Natural killer cell treated with Interleukin-12 subunit alpha and Interleukin-12 subunit beta and Interleukin-15 and Interleukin-18, amount 100 ng/mL, for 72 hours (primary cell): ENCODE measurements at places on chromosomes 16 and 17. TPM values are rescaled to one million over a fixed set of nuclear protein-coding genes. Genes with fewer than 3 reads are reported as not detected.

- peak overlapping the region; percentile 70 for H3K27ac ChIP-seq
- no peaks in the 10 kb centered on the region for H3K36me3 ChIP-seq
- no peaks in the 10 kb centered on the region for H3K27me3 ChIP-seq
- H3K4me3 ChIP-seq = peak overlapping the region; percentile 97
These were observed 589 bp upstream of the FBF1 start for GRCh38 chr17:75941442-75941819.

DNA sequence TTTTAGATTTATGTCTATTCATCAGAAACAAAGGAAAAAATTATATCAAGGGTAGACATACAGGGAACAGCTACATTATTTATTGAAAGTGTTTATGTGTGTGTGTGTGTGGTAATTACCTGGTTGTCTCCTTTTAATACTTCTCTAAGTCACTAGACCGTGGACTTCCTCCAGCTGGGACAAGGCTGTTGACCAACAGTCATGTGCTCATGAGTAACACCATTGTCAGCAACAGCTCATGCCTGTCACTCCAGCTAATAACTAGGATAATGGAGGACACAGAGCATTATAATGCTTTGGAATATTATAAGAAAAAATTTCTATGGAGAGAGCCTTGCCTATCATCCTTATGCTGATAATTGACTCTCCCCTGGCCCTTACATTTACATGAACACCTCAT is 125.3 kb upstream of the SALL1 start:
- no peaks in the 10 kb centered on the region for H3K4me1 ChIP-seq
- no peak overlapping the region for H3K4me3 ChIP-seq
- H3K27me3 ChIP-seq = no peaks in the 10 kb centered on the region
- H3K36me3 ChIP-seq = no peaks in the 10 kb centered on the region
- no peak overlapping the region for H3K27ac ChIP-seq

DNA sequence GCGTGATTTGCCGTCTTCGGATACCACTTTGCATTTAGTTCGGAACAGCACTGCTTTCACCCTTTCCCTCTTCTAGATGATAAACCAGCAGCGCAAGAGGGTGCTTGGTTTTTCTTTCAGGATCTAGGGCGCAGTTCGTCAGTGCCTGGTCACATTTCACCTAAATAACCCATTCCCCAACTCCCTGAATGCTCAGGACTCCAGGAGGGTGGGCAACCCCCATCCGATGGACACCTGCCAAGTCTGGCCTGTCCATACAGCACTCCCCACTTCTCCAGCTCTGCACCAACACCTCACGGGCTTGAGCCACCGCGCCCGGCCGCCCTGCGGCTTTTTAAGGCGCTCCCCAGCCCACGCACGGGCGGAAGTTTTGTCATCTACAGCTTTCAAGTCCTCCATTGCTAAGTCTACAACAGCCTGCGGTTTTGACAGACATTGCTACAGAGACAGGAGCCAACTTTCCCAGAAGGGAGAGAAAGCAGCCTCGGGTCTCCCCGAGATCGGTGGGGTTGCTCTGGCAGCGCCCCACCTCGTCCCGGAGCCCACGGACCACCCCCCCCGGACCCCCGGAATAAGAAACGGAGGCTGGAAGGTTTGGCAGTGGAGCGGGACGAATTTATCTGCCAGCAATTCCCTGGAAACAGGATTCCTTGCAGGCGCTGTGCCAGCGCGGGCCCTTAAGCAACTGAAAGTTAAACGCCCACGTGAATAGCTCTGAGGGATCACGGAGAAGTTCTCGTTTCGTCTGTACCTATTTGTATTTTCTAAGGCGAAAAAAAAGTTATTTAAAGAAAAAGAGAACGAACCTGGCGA is 38.6 kb upstream of the SLFN13 start:
- H3K27ac ChIP-seq = peak overlapping the region; percentile 97
- peak overlapping the region; percentile 76 for H3K4me3 ChIP-seq
- H3K27me3 ChIP-seq = no peaks in the 10 kb centered on the region
- peaks cover 26% of the 10 kb centered on the region for H3K36me3 ChIP-seq

The SPNS2 gene
- total RNA-seq = not detected

DNA sequence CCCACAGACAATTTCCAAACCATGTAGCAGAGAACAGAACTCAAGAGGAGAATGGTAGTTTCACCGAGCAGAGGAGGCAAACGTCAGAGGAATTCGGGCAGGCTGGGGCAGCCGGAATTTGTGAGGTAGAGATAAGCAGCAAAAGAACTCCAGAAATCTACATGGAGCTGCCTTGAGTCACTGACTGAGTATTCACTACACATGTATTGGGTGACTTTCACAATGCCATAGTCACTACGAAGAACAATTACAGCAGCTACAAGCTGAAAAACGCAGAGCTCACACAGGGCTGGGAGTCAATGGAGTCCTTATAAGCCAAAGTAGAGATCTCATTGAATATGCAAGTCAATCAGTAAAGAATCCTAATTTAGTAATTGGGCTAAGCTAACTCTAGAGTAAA is 13.4 kb downstream of the CMC2 start:
- DNase-seq = no peak
- peaks cover 4% of the 10 kb centered on the region for H3K36me3 ChIP-seq
- H3K27me3 ChIP-seq = no peaks in the 10 kb centered on the region
- no peak overlapping the region for H3K27ac ChIP-seq
- H3K4me3 ChIP-seq = no peak overlapping the region

GRCh38 chr16:86963600-86964575 is 353.3 kb downstream of the C16orf95 start:
- H3K27ac ChIP-seq = no peak overlapping the region
- no peaks in the 10 kb centered on the region for H3K36me3 ChIP-seq
- H3K4me1 ChIP-seq = no peaks in the 10 kb centered on the region
- H3K4me3 ChIP-seq = no peak overlapping the region
- H3K27me3 ChIP-seq = peaks cover 13% of the 10 kb centered on the region
- no peak for DNase-seq

GRCh38 chr17:28038802-28039201 is 3.7 kb upstream of the NLK start:
- no peaks in the 10 kb centered on the region for H3K36me3 ChIP-seq
- no peaks in the 10 kb centered on the region for H3K27me3 ChIP-seq
- peak overlapping the region; percentile 4 for H3K27ac ChIP-seq
- DNase-seq = no peak
- peak overlapping the region; percentile 26 for H3K4me3 ChIP-seq

The TPSG1 gene
- total RNA-seq = not detected

DNA sequence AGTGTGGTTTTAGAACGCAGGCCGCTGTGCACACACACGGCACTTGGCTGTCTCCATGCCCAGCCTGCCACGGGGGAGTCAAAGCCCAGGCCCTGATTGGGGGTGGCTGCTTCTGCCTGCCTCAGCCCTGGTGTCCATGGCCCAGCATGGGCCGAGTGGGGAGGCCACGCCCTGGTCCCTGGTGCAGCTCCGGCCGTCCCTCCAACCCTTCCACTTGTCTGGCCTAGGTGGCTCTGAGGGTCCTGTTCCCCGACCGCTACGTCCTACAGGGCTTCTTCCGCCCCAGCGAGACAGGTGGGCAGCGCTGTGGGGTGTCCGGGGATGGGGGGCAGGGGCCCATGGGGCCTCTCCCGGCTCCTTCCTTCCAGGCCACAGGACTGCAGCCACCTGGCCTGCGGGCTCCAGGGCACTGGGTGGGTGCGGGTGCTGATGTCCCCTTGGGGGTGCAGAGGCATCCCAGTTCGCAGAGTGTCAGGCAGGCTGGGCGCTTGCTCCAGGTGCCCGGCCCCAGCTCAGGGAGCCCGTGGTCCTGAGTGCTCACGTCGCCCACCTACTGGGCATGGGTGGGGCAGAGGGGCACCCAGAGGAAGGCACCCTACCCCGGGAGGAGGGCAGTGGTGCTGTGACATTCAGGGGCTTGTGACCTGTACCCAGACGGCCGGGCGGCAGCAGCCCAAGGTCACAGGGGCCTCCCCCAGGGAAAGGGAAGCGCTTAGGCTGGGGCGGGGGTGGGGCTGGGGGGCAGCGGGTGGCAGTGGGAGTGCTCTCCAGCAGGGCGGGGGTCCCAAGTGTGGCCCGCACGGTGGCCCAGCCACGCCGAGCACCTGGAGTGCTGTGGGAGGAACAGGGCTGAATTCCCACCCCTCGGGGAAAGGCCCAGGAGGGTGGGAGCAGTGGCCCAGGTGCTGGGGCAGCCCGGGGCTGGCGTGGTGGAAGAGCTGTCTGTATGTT is 11.8 kb downstream of the CENPX start:
- no peak overlapping the region for H3K27ac ChIP-seq
- H3K27me3 ChIP-seq = no peaks in the 10 kb centered on the region
- H3K36me3 ChIP-seq = no peaks in the 10 kb centered on the region
- H3K4me3 ChIP-seq = no peak overlapping the region
- no peak for DNase-seq

GRCh38 chr17:9898812-9899211 is 6.3 kb downstream of the RCVRN start:
- peaks cover 10% of the 10 kb centered on the region for H3K27me3 ChIP-seq
- H3K4me3 ChIP-seq = no peak overlapping the region
- no peaks in the 10 kb centered on the region for H3K36me3 ChIP-seq
- no peak overlapping the region for H3K27ac ChIP-seq

The TOM1L1 gene
- not detected for total RNA-seq

The TRPV3 gene
- total RNA-seq = 9.7 TPM

DNA sequence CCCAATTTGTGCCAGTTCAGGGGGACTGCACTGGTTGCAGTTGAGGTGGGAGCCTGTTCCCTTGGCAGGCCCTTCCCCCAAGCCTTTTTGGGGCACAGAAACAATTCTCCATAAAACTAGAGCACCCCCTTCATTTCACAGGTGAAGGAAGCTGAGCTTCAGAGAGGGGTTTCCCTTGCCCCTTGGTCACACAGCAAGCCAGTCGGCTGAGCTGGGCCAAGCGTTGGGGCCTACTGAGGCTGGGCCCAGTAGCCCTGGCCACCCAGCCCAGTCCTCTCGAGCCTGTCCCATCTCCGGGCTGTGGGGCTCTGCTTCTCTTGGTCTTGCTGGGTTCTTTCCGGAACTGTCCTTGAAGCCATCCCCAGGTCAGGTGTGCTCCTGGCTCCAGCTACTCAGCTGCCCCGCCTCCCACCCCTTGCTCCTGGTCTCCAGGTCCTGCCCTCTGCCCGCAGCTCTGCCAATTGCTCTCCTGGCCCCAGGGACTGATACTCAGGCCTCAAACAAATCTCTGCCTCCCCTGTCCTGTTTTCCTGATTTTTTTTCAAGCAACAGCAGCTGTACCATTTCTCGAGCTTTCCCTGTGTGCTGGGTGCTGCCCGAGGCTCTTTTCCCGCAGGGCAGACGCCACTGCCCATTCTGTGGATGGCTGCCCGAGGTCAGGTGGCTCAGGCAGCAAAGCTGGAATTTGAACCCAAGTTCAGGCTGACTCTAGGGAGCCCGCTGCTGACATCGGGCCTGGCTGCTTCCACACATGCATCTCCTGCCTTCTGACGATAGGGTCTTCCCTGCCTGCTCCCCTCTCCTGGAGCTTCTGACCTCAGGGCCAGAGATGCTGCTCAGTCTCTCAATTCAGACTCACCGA is 87.4 kb upstream of the NKD1 start:
- no peaks in the 10 kb centered on the region for H3K36me3 ChIP-seq
- H3K27ac ChIP-seq = no peak overlapping the region
- H3K4me3 ChIP-seq = no peak overlapping the region
- peaks cover 29% of the 10 kb centered on the region for H3K27me3 ChIP-seq
- peaks cover 15% of the 10 kb centered on the region for H3K4me1 ChIP-seq
- no peak for DNase-seq

DNA sequence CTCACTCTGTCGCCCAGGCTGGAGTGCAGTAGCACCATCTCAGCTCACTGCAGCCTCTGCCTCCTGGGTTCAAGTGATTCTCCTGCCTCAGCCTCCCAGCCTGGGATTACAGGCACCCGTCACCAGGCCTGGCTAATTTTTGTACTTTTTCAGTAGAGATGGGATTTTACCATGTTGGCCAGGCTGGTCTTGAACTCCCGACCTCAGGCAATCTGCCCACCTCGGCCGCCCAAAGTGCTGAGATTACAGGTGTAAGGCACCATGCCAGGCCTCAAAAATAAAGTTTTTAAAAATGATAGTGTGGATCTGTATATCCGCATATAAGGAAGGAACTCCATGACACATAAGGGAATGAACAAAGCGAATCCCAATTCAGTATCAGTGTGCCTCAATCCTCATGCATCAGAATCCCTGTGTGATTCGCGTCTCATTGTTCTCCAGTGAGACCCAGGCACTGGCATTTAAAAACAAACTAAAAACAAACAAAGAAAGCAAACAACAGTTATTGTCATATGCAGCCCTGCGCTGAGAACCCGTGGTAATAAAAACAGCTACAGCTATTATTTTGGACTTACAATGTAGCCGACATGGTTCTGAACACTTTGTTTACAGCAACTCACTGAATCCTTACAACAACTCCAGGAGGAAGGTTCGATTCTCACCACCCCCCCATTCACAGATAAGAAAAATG is 54.1 kb upstream of the CREBBP start:
- H3K4me3 ChIP-seq = no peak overlapping the region
- no peaks in the 10 kb centered on the region for H3K36me3 ChIP-seq
- H3K4me1 ChIP-seq = no peaks in the 10 kb centered on the region
- no peak for DNase-seq

- no peak overlapping the region for H3K4me3 ChIP-seq
- no peak for DNase-seq
- H3K36me3 ChIP-seq = no peaks in the 10 kb centered on the region
These were observed 878.0 kb upstream of the GOT2 start for GRCh38 chr16:59612094-59612493.

The G6PC1 gene
- total RNA-seq = not detected

The USP6 gene
- 0.21 TPM for total RNA-seq

- H3K27ac ChIP-seq = peak overlapping the region; percentile 92
- DNase-seq = no peak
- no peaks in the 10 kb centered on the region for H3K27me3 ChIP-seq
- no peaks in the 10 kb centered on the region for H3K36me3 ChIP-seq
- H3K4me3 ChIP-seq = peak overlapping the region; percentile 79
These were observed 75.5 kb downstream of the CMIP start for GRCh38 chr16:81520151-81520470.

DNA sequence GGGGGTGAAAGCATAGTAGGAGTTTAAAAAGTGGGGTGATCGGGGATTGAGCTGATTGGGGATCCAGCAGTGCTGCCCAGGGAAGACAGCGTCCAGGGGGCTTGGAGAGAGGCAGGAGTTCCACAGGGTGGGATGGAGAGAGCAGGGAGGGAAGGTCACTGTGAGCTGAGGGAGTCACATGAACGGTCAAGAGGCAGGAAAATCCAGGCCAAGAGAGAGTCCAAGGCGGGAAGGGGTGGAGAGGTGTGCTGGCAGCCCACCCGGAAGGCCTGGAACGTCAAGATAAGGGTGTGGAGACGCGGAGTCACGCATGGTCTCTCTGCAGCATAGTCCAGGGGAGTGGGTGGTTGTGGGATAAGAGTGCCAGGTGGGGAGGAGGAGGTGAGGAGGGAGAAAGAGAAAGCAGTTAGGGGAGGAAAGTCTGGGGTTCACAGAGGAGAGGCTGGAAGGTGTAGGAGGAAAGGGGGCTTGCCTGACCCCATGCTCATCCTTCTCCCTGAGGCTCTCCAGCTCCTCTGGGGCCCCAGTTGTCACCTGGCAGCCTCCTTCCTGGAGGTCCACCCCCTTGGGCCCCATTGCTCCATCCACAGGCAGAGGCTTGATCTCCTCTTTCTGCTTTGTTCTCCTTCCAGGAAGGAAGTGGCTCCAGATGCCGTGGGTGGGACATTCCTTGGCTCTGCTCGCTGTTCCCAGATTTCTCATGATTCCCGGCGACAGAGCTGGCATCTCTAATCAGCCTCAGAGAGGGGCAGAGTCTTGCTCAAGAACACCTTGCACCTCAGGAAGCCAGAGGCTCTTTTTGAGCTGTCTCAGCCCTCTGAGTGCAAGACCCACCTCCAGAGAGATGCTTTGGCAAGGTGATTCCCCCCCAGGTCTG is 28.7 kb downstream of the CCR7 start:
- H3K27ac ChIP-seq = peak overlapping the region; percentile 23
- peaks cover 8% of the 10 kb centered on the region for H3K27me3 ChIP-seq
- no peaks in the 10 kb centered on the region for H3K36me3 ChIP-seq
- DNase-seq = peak; percentile 51
- peaks cover 61% of the 10 kb centered on the region for H3K4me1 ChIP-seq
- no peak overlapping the region for H3K4me3 ChIP-seq
